ENCODE measurements at places on chromosomes 7 and 10.

GRCh38 chr10:67308912-67309311 is 383.1 kb downstream of the LRRTM3 start:
- no peak for DNase-seq

DNA sequence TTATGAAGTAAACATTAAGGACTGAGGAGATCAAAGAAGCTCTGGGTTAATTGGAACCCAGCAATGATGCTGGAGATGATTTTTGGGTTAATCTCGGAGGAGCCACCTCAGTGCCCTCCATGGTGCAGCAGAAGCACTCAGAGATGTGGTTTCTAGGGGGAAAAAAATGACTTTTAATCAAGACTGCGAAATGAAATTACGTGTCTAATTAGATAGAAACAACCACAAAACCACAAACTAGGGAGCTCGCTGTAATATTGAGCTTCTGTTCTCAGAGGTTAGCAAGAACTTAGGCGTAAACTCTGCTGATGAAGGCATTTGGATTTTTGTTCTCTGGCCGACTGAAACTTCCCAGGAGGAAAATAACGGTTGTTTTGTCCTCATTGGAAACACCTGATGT is 319.0 kb downstream of the GRID1 start:
- DNase-seq = peak; percentile 19

DNA sequence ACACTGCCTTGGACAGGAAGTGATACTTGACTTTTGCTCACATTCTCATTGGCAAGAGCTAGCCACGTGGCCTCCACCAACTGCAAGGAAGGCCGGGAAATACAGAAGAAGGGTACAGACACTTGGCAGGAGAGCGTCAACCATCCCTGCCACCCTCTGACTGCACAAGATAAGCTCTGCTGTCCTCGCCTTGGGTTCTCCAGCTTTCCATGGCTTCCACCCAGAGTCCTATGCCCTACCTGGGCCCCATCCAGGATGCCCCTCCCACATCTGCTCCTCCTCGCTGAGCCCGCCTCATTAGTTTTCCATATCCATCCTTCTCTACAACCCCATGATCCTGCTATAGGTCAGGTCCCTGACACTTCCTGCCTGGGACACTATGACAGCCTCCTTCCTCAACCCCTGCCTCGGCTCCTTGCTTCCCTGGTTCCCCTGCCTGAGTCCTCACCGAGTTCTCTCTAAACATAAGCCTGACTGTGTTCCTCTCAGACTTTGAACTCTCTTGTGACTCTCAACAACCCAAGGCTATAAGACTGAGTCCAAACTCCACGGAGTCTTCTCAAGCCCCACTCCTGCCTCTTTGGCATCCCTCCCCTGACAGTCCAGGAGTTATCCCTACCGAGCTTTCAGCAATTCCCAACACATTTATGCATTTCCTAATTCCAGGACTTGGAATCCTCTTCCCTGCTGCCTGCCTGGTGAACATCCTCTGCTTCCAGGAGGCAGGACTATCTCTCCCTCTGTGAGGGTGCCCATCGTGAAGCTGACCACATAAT is 23.2 kb upstream of the GDF10 start:
- DNase-seq = no peak

DNA sequence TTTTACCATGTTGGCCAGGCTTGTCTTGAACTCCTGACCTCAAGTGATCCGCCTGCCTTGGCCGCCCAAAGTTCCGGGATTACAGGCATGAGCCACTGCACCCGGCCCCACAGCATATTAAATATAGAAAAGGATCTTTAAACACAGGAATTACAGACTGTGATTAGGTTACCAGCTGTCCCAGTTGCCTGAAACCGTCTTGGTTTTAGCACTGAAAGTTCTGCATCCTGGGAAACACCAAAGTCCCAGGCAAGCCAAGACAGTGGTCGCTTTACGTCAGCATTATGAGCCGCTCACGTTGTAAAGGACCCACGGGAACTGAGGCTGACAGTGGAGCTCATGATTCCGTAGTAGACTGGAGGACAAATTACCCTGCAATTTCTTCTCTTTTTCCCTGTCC is 69.0 kb upstream of the FAM180A start:
- DNase-seq = no peak

- DNase-seq = no peak
These were observed 219.1 kb downstream of the GFRA1 start for GRCh38 chr10:116053910-116054309.

DNA sequence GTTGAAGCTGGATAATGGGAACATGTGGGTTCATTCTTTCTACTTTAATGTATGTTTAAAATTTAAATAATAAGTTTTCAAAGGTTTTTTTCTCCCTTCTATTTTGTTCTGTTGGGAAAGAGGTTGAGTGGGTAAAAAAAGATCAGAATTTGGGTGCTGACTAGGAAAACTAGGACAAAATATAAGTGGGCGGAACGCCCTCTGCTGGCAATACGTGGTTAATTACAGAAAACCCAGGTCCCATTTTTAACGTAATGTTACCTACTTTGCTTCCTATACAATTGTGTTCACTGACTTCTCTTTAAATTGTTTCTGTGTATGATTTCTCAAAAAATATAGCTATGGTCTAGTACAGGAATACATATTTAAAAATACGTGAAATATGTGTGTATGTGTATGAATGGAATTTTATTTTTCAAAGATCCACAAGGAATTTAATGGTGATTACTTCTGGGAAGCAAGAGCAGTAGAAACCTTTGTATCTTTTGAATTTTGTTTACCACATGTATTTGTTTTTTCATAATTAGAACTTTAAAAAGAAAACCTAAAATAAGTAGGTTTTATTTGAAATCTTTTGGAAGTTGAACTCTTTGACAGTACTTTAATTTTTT is 8.7 kb downstream of the ECD start:
- peak; percentile 73 for DNase-seq
